ENCODE measurements at places on chromosomes 4 and X.

DNA sequence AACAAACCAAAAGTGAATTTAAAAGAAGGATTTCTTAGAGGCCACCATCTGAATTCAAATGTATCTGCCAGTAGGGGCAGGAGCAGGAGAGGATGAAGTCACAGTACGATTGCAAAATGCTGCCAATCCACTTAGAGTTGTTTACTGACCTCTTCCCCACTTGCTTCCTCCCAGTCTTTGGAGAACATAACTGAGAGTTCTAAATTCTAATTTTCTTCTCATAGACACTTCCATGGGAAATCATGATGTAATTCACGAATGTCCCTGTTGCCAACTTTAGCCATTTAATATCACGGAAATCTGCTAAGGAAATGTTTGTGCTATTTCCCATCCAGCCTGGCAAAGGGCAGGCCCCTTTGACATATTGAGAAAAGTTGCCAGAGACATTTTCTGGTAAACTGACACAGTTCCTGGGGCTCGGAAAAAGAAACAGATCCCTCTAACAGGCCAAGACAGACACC is 33.6 kb upstream of the NOCT start:
- DNase-seq: no peak

GRCh38 chrX:10728806-10729389 is 108.5 kb upstream of the MID1 start:
- DNase-seq: no peak

DNA sequence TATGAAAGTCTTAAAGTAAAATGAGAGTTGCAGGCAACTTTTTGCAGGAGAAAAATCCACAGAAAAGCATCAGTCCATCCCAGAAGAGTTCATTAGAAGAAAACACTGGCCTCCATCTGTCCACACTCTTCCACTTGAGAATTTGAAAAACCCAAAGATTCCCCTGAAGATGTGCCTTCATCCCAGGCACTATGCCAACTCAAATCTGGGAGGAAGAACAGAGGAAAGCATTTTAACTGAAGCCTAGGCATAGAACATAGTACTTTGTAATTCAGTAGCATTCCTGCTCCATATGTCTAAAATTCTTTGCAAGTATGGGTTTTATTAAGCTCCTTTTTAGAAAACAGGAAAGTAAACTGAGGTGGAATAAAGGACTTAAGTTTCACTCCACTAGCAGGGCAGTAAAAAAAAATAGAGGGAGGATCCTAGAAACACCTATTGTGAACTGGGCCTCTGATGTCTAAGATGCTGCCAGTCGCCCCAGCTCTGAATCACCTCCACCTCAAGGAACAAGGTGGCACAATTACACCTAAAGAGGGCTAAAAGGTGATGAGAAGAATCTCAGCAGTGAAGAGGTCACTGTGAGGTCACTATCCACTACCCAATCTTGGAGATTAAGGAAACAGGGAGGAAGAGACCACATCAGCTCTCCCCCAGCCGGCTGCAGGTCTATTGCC is 141.9 kb upstream of the FAM241A start:
- no peak for DNase-seq

GRCh38 chr4:185139736-185140135 is 3.3 kb upstream of the SLC25A4 start:
- DNase-seq: no peak

GRCh38 chr4:78058591-78059523 is 1.7 kb downstream of the FRAS1 start:
- peak; percentile 62 for DNase-seq

DNA sequence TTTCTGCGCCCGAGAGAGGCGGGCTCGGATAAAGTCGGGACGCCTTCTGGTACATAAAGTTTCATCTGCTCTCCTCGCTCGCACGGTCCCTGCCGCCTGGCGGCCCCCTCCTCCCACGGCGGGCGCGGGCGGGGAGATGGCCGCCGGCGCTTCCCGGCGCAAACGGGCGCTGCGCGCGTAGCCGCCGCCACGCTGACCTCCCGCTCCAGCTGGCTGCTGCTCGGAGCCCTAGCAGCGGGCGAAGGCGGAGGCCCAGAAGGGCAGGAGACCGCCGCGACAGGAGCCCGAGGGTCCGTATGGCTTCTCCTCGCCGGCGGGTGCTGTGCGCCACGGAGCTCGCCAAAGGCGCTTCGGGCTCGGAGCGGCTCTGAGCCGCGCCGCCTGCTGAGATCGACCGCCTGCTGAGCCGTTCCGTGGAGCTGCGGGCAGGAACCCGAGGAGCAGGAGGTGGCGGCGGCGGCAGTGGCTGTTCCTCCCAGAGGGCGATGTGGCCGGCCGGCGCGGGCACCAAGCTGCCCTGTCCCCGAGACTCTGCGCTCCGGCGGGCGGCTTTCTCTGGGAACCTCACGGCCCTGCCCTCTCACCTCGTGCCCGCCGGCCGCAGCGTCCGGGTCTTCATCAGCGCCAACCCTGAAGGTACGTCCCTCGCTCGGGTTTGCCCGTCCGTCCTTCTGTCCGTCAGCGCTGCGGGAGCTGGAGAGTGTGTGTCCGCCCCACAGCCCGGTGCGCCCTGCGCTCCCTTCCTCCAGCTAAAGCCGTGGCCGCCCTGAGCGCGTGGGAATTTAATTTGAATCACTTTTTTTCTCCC is at the start of gene NWD2:
Gene NWD2 (plus strand): TSS at position 161 of the 808 bp plus-strand sequence. CDS start 325 bp downstream, at position 486.
- DNase-seq: peak; percentile 72

- DNase-seq: no peak
Measured at GRCh38 chrX:102995316-102995715, 58.2 kb downstream of the RAB40AL start.

DNA sequence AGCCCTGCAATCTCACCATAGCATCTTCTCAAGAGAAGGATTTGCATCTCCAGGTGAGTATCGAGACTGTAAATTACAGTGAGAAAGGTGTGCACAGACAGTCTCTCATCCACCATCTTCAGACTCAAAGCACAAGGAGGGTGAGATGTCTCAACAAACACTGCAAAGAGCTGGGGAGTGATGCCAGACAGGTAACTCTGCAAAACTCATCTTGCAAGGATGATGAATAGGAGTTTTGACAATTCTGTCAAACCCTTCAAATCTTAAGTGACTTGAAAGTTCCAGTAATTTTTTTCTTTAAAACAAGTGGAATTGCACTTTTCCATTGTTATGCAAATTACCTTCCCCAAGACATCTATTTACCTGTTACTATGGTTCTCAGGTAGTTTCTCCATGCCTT is 277.2 kb upstream of the VCX3A start:
- no peak for DNase-seq

- no peak for DNase-seq
Measured at GRCh38 chr4:136741468-136741867, 790.8 kb downstream of the PCDH18 start.

GRCh38 chrX:82218361-82218760 is 1016.5 kb downstream of the SH3BGRL start:
- DNase-seq: no peak

GRCh38 chrX:13109817-13110216 is 65.4 kb upstream of the FAM9C start:
- no peak for DNase-seq

DNA sequence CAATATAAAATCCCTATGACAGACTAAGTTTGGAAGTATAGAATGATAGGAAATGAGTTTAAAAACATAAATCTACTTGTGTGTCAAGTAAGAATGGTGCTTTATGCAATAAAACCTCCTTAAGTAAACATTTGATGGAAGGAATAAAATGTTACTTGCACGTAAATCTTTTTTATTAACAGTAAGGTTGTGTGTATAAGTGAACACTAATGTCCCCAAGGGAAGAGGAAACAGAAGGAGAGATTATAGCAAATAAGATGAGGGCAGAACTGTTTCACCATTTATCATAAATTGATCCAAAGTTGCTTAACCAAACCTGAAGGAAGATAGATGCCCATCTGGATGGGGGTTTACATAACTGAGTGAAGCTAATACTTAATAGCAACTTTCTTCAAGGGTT is 86.8 kb downstream of the FRMPD4 start:
- no peak for DNase-seq

DNA sequence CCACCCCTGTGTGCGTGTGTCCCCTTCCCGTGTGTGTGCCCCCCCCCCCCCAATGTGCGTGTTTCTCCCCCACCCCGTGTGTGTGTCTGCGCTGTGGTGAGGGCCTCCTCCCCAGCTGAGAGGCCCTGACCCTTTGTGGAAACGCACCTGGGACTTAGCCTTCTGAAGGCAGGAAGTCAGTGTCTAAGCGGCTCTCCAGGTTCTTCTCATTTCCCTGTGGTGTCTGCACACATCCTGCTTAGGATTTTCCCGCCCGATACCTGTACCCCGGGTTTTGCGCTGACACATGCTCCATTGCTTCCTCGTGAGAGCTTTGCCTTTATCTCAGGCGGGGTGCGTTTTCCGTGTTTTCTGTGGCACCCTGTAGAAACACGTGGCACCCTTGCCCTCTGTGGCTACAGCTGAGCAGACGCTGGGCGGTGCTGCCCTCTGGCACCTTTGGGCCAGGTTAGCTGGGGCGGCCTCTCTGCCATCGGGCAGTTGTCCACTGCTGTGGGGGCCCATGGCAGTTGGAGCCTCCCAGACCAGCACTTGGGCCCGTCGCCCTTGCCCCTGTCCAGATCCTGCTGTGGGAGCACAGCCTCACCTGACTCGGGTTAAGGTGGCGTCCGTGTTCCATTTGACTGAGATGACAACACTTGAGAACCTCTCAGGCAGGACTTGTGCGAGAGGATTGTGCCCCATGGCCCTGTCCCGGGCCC is 26.3 kb downstream of the MAEA start:
- no peak for DNase-seq

DNA sequence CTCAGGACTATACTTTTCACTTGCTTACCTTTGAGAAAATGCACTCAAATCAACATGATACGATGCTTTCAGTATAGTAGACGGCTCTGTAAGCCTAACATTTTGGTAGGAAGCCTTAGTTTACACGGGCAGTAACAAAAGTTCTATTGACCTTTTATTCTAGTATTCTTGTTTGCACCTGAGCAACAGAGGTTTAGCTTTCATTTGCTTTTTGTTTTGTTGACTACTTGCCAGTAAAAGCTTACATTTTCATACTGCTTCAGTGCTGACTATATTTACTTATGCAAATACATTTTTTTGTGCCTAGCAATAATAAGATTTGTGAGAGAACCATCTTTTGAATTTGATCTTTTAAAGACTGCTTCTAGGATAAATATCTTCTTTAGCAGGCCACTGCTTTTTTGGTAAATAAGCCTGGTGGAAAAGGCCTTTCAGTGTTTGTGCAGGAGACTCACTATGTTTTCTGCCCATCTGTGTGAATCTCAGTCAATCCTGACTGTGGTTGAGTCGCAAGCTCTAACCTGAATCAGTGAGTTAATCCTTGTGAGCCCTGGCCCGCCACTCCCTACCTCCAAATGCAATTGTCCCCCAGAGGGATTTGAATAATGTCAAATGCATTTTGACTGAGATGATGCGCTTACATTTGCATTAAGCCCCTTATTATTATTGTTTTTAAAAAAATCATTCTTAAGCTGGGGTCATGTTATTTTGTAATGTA is 21.9 kb downstream of the FHIP1A start:
- DNase-seq: no peak

DNA sequence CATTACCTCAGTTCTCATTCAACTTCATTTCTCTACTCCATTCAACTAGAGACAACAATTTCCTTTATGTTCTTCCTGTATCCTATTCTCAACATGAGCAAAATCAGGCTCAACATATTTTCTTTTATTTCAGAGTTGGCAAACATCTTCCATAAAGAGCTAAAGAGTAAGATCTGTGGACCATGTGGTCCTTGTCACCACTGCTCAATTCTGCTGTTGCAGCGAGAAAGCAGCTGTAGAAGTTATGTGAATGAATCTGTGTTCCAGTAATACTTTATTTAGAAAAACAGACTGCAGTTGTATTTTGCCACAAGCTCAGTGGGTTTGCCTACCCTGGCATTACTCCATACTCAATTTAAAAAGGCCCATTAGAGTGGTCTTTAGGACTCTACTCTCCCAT is 2057.3 kb downstream of the ARAP2 start:
- no peak for DNase-seq

GRCh38 chr4:10608501-10609219 is 75.9 kb downstream of the CLNK start:
- no peak for DNase-seq

GRCh38 chr4:133102612-133103409 is 46.3 kb upstream of the PCDH10 start:
- no peak for DNase-seq

- no peak for DNase-seq
Measured at GRCh38 chr4:183907871-183908683, 3.0 kb downstream of the STOX2 start.
